ENCODE measurements at places on chromosomes 4 and X.

DNA sequence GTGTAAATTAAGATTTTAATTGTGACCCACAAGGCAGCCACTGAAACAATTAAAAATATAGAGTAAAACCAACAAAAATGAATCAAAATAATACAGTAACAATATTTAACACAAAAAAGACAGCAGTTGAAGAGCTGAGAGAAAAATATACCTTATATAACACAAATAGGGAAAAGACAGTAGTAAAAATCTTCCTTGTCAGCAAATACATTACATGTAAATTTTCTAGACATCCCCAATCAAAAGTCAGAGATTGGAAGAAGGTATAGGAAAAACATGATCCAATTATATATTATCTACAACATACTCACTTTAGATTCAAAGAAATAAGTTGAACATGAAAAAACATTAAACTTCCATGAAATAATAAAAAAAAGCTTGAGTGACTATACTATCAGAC lies 330.8 kb downstream of the UBE2NL start:
- no peak for DNase-seq

DNA sequence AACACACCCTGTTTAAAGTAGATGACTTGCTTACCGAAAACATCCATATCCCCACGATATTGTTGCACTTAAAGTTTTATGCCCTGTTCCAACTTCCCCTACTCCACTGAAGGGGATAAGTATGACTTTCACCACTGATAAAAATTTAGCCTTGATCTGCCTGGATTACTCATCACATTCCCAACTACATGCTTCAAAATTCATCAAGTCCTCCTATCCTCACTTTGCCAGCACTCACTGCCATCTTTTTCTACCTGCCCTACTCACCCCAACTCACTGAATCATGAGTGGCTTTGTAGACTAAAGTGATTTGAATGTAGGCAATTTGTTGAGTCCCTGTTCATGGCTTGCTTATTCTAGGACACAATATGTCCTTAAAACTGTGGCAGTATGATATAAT lies 12.2 kb upstream of the GPRIN3 start:
- peak; percentile 5 for DNase-seq

GRCh38 chr4:38311495-38312126 lies 351.4 kb downstream of the PTTG2 start:
- DNase-seq: no peak

DNA sequence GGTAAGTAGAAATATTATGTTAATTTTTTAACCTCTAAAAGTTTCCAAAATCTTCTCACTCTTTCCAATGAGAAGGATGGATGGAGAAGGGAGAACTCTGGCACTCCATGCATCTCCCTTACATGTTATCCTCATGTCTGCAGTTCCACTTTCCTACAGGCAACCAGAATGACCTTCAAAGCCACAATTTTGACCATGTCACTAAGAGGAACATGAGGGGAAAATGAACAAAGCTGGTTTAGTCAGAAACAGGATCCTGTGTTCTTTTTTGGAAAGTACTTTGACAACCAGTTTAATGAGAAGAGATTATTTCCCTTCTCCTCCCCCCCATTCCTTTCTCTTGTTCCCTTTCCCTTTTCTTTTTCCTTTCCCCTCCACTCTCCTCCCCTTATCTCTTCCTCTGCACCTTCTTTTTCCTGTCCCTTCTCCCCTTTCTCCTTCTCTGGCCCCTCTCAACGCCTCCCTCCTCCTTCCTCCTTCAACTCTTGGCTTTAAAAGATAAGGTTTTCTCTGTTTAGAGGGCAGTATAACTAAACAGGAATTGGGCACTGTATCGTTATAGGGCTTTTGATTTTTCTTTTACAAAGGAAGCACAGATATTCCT lies 42.5 kb downstream of the DTHD1 start:
- no peak for DNase-seq

DNA sequence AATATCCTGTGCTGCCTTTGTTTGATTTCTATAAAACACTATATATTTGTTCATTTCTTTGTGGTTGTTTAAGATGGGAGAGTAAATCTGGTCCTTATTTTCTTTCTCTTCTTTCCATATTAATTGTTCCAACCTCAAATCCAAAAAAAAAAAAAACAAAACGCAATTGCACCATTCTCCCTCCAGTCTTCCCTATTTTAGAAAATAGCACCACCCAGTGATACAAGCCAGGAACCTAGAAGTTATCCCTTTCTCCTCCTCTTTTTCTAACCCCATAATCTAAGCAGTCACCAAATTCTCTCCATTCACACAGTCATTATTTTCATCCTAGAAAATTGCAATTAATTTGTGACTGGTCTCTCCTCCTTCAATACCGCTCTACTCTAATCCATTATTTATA lies 107.8 kb downstream of the GABRA3 start:
- DNase-seq: no peak

GRCh38 chrX:127466211-127466610 lies 586.0 kb downstream of the ACTRT1 start:
- no peak for DNase-seq

- DNase-seq: peak; percentile 38
Observed at GRCh38 chr4:129358571-129358970, 262.6 kb downstream of the C4orf33 start.

GRCh38 chr4:78766650-78767049 lies 9.5 kb upstream of the BMP2K start:
- no peak for DNase-seq

DNA sequence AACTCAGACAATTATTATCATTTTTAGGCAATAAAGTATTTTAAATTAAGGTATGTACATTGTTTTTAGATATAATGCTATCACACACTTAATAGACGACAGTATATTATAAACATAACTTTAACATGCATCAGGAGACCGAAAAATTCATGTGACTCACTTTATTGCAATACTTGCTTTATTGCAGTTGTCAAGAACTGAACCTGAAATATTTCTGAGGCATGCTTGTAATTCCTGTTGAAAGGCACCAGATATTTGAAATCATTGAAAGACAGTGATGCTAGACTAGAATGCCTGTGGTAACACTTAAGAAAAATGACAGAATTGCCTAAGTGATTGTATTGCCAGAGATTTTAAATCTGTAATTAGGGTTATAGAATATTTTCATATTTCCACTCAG lies 175.6 kb upstream of the MAGEB2 start:
- DNase-seq: no peak

DNA sequence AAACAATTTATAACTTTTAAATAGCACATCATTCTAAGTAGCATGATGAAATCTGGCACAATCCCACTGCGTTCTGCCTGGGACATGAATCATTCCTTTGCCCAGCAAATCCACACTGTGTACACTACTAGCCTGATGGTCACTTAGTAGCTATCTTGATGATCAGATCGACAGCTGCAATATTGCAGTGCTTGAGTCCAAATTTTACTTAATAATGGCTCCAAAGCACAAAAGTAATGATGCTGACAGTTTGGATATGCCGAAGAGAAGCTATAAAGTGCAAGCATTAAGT lies 86.6 kb upstream of the NPNT start:
- peak; percentile 45 for DNase-seq

DNA sequence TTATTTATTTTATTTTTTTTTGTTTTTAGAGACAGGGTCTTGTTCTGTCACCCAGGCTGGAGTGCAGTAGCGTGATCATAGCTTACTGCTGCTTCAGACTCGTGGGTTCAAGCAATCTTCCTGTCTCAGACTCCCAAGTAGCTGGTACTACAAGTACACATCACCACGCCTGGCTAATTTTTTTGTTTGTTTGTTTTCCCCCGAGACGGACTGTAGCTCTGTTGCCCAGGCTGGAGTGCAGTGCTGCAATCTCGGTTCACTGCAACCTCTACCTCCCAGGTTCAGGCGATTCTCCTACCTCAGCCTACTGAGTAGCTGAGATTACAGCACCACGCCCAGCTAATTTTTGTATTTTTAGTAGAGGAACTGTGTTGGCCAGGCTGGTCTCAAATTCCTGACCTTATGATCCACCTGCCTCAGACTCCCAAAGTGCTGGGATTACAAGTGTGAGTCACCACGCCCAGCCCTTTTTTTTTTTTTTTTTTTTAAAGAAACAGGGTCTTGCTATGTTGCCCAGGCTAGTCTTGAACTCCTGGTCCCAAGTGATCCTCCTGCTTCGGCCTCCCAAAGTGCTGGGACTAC lies 32.2 kb downstream of the COPS4 start:
- no peak for DNase-seq

DNA sequence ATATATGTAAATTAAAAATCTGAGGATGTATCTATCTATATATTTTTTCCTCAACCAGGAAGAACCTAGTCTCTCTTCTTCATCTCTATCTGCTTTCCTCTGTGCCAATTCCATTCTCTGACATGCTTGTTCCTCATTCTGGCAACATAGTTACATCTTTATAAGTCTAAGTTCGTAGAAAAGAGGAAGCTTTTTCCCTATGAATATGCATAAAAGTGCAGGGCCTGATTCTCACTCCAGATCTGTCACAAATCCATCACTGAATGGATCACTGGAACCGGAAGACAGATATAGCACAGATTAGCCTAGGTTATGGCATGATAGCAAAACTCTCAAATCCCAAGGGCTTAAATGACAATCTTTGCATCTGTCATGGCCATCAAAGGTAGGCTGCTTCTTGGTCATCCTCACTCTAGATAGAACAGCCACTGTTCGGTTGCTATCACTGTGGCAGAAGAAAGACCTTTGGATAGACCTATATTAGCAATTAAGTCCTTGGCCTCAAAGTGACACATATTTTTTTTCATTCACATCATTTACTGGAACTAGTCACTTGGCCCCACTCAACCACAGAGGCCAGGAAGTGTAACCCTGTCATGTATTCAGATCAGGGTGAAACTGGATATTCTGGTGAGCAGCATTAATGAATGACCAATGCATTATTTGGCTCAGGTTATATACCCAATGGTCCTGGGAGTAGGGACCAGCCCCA lies 22.2 kb downstream of the DTHD1 start:
- DNase-seq: no peak

DNA sequence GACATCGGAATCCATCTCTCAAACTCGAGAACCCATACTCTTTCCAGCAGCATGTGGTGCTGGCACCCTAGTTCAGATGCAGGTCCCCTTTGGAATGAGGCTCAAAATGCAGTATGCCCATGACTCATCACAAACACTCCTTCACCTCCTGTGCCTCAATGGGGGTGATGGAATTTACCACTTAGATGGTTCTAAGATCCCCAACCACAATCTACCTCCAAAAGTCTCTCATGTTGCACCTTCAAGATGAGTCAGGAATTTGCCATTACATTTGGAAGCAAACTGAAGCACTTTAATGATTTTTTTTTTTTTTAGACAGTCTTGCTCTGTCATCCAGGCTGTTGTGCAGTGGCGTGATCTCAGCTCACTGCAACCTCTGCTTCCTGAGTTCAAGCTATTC lies 8.5 kb upstream of the MID1 start:
- no peak for DNase-seq

GRCh38 chr4:182143822-182144625 lies 99.2 kb upstream of the TENM3 start:
- peak; percentile 41 for DNase-seq

GRCh38 chr4:144799486-144799885 lies 153.5 kb downstream of the HHIP start:
- DNase-seq: no peak

GRCh38 chr4:81136161-81136905 lies 78.7 kb downstream of the PRKG2 start:
- peak; percentile 94 for DNase-seq

GRCh38 chrX:123189338-123189737 lies 5.3 kb downstream of the GRIA3 start:
- DNase-seq: no peak

GRCh38 chr4:151540728-151541388 lies 131.9 kb downstream of the FHIP1A start:
- DNase-seq: peak; percentile 92

GRCh38 chrX:148049441-148049840 lies 68.3 kb downstream of the FMR1NB start:
- peak; percentile 30 for DNase-seq
